Small intestine (tissue), 16 donors: ENCODE measurements at places on chromosomes 3 and 15.
A peak's percentile ranks its signal among the peaks of the same experiment; 100 is the strongest.

GRCh38 chr3:123536153-123536895 lies 48.5 kb downstream of the HACD2 start:
- no peak for DNase-seq
- H3K36me3 ChIP-seq, result no peaks in the 10 kb centered on the region
- no peaks in the 10 kb centered on the region for H3K4me1 ChIP-seq
- no peak overlapping the region for H3K4me3 ChIP-seq

DNA sequence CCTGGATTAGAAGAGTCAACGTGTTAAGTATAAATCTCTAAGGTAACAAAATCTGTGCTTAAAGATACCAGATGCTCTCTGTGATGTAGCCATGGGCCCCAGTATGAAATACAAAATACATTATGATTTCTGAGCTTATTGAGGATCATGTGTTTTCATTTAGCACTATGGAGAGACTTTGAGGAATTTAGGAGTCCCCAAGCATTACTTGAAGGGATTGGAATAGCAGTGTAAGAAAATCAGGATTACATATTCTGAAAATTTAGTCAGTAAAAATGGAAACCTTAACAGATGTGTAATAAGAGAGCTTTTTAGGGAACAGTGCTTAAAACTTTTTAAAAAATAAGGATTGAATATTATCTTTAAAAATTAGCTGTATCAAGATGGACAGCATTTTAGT lies 35.5 kb downstream of the ECT2 start:
- no peak overlapping the region for H3K27ac ChIP-seq
- no peak for DNase-seq
- no peaks in the 10 kb centered on the region for H3K27me3 ChIP-seq
- no peaks in the 10 kb centered on the region for H3K4me1 ChIP-seq

DNA sequence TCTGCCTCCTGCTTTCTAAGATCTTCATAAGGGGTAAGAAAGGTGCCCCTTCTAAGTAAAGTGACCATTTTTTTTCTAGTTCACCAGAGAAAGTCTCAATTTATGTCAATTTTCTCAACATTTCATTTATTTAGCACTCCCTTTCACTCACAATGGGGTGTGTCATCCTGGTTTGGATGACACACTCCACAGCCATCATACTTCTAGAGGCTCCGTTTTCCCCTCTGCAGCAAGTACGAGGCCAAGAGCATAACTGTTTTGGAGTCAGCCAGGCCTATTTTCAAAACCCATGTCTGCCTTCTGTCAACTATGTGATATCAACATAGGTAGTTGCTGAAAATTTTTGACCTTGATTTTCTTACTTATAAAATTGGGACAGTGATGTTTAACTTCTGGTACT lies 703.2 kb downstream of the NLGN1 start:
- H3K36me3 ChIP-seq, result no peaks in the 10 kb centered on the region
- H3K4me1 ChIP-seq, result no peaks in the 10 kb centered on the region
- H3K27ac ChIP-seq, result no peak overlapping the region
- no peaks in the 10 kb centered on the region for H3K27me3 ChIP-seq

DNA sequence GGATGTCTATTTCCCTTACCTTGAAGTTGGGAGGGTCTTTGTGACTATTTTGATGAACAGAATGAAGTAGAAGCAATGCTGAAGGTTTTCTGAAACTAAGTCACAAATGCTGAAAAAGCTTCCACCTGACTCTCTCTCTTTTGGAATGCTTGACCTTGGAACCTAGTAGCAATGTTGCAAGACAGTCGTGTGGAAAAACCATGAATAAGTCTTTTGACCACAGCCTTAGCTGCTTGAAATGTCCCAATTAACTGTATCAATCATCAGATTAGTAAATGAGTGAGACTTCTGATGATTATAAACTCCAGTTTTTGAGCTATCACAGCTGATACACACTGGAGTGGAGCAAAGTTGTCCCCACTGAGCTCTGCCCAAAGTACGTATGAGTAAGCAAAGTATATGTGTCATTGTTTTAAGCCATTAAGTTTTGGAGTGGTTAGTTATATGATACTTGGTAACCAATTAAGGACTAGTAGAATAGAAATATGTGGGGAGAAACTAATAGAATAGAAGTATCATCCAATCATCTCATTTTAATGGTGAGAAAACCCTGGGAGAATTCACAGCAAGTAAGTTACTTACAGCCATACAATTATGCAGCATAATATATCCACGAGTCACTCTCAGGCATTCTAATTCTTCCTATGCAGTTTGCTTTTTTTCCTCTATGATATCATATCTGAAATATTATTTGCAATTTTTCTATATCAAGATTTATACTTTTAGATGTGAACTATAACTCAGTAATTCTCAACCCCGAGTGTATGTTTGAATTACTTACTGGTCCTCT lies 1010.6 kb downstream of the ROBO2 start:
- H3K36me3 ChIP-seq, result no peaks in the 10 kb centered on the region
- H3K27me3 ChIP-seq, result no peaks in the 10 kb centered on the region
- DNase-seq, result no peak
- no peak overlapping the region for H3K4me3 ChIP-seq

GRCh38 chr3:166123088-166123487 lies 285.9 kb upstream of the BCHE start:
- DNase-seq, result no peak
- H3K27me3 ChIP-seq, result no peaks in the 10 kb centered on the region
- no peak overlapping the region for H3K27ac ChIP-seq
- H3K4me1 ChIP-seq, result no peaks in the 10 kb centered on the region
- H3K4me3 ChIP-seq, result no peak overlapping the region

DNA sequence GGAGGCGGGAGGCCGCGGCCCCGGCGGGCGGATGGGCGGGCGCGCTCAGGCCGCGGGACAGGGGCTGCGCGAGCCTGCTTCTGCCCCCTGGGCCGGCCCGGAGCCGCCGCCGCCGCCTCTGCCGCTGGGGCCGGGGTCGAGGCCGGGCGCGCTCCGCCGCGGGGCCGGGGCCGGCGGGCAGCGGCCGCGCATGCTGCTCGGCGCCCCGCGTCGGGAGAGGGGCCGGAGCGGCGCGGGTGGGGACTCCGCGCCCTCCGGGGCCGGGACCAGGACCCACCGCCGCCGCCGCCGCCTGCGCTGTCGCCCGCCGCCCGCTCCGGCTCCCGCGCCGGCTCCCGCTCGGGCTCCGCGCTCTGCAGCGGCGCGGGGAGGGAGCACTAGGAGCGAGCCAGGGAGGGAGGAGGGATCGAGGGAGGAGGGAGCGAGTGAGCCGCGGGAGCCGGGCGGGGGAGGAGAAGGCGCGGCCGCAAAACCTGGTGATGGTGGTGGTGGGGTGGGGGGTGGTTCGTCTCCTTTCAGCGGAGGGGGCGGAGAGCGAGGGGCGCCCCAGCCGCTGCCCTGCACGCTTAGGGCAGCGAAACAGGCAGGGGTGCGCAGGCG lies at the start of gene LINGO1:
Gene LINGO1 (minus strand): TSS at position 379 of the 600 bp plus-strand sequence. CDS start 597 bp downstream, outside the sequence.
- peaks cover 8% of the 10 kb centered on the region for H3K27me3 ChIP-seq
- H3K4me1 ChIP-seq, result peaks cover 11% of the 10 kb centered on the region
- peak; percentile 46 for DNase-seq
- H3K4me3 ChIP-seq, result peak within 1 kb of the TSS; percentile 3
- H3K27ac ChIP-seq, result no peak within 1 kb of the TSS
- H3K36me3 ChIP-seq, result no peaks in the 10 kb centered on the region

DNA sequence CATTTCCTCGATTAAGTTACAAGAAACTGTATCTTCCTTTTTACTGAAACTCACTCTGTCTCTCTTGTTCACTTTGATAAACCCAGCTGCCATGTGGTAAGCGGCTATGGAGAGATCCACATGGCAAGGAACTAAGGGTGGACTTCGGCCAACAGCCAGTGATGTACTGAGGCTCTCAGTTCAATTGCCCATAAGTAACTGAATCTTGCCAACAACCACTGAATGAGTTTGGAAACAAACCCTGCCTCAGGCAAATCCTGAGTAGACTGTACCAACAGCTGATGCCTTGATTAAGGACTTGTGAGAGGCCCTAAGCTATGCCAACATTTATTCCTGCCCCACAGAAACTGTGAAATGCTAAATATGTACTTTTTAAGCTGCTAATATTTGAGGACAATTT lies 433.5 kb downstream of the PLOD2 start:
- H3K36me3 ChIP-seq, result no peaks in the 10 kb centered on the region
- H3K4me3 ChIP-seq, result no peak overlapping the region
- no peaks in the 10 kb centered on the region for H3K27me3 ChIP-seq
- no peak overlapping the region for H3K27ac ChIP-seq
- H3K4me1 ChIP-seq, result no peaks in the 10 kb centered on the region

- no peaks in the 10 kb centered on the region for H3K4me1 ChIP-seq
- no peaks in the 10 kb centered on the region for H3K36me3 ChIP-seq
- H3K27me3 ChIP-seq, result no peaks in the 10 kb centered on the region
- DNase-seq, result no peak
These were observed 187.3 kb upstream of the BCL6 start for GRCh38 chr3:187932530-187932929.
